Sciatic nerve (tissue), 2 donors: ENCODE measurements at places on chromosomes 7 and 10.

- DNase-seq = no peak
Measured at GRCh38 chr10:91525896-91526712, 106.8 kb downstream of the PPP1R3C start.

DNA sequence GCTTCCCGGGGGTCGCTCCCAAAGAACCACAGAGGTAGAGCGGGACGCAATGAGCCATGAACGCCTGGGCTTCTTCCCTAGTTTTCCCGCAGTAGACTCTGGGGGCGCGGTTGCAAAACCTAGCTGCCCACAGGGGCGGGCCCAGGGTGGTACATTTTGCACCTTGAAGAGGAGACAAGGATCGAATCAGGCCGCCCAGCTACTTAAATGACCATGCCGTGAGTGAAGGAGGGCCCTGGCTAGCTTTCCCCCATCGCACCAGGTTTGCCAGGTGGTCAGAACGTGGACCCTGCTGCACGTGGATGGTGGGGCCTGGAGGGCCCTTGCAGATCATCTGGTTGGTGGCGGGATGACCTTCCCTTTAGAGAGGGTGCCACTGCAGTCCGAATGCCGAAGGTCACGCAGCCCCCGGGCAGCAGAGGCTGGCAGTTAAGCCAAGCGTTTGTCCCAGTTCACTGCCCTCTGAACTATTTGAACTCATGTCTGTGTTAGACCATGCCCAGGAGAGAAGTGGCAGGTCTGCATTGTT lies 604 bp upstream of the SHTN1 start:
- no peak for DNase-seq

DNA sequence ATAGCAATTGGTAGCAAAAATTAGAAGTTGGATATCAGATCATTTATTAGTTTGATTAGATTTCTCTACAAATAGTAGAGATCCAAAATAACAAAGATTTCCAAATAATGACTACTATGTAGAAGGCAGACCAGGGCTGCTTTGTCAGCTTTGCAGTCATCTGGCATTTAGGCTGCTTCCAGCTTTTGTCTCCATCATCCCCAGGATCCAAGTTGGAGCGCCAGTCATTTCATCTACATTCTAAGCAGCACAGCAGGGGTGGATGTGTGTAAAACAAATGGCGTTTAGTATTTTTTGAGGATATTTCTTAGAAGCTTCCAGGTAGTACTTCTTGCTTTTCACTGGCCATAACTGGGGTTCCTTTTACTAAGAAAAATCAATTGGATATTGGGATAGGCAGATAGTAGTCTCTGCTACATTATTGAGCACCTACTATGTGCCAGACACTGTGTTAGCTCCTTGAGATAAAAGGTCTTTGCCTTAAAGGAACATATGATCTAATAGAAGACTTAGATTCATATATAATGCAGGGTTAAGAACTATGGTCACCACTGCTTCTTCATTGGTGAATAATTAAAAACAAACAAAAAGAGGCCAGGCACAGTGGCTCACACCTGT lies 41.5 kb downstream of the TPST1 start:
- DNase-seq = no peak

DNA sequence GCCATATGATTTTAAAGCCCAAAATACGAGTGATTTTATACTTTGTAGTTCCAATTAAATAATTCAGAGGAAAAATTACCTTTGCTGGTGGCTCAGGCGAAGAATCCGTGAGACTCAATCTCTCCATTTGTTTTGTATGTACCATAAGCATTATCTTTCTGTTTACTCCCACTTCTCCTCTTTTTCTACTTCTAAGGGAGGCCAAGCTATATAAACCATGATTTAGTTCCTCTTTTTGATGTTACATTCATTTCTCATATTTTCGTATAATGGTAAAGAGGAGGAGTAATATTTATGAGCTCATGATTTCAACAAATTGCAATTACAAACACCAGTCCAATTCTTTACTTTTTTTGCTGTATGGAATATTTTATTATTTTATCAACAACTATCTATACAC lies 50.6 kb upstream of the TES start:
- no peak for DNase-seq

DNA sequence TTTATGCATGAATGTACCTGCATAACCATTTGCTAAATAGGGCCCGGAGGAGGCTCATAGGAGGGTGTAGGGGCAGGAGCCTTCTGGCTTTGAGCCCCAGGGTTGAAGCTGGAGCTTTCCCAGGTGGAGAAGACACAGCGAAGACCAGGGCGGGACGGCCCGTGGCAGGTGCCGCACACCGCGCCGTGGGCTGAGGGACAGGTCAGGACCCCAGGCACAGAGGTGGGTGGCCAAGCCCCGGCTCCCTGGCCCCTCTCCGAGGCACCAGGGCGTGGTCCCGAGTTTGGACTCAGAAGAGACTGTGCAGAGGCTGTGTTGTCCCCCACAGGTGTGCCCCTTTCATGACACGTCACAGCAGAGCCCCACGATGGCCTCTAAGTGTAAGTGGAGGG lies 56.5 kb downstream of the PWWP2B start:
- DNase-seq = no peak
